Gastroesophageal sphincter (tissue), 4 donors: ENCODE measurements at places on chromosomes 1 and 21.

DNA sequence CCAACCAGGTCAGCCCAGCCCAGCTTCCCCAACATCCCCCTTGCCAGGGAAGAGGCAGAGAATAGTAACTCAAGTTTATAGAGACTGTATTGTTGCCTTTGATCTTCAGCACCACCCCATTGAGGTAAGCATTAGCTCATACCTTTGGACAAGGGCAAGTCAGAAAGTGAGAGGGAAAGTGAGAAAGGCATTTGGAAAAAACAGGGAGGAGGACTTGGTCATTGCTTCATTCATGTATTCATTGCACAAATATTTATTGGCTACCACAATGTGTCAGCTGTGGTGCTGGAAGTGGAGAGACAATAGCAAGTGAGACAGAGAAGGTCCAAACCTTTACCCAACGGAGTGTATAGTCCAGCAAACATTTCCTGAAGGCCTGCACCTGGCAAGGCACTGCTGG is 561.2 kb downstream of the KIF26B start:
- no peak for ATAC-seq

DNA sequence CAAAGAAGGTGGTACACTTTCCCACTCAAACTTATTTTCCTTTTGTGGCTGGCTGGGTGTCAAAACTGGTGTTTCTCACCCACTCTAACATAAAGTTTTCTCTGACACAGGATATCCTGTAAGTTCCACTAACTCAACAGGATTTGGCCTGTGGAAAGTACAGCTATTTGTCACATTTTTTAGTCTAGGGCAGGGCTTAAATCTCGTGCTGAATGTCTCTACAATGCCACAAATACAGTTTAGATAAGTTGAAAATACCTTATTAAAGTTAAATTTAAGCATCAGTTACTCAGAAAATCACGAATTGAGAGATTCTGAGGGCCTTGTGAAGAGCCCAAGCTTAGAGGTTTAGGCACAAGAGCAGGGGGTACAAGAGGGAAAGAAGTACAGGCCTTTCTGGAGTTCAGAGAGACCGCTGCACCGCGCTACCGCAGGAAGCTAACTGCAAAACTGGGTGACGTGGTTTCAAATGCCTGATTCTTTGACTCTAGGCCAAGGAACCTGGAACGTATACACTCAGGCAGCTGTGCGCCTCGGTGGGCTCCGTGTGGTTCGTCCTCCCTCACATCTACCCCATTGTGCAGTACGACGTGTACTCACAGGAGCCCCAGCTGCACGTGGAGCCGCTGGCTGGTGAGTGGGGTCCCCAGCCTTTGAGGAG is 23.4 kb upstream of the PWP2 start:
- no peak for ATAC-seq

- ATAC-seq = no peak
These were observed 85.7 kb upstream of the SLC45A1 start for GRCh38 chr1:8232036-8232757.

DNA sequence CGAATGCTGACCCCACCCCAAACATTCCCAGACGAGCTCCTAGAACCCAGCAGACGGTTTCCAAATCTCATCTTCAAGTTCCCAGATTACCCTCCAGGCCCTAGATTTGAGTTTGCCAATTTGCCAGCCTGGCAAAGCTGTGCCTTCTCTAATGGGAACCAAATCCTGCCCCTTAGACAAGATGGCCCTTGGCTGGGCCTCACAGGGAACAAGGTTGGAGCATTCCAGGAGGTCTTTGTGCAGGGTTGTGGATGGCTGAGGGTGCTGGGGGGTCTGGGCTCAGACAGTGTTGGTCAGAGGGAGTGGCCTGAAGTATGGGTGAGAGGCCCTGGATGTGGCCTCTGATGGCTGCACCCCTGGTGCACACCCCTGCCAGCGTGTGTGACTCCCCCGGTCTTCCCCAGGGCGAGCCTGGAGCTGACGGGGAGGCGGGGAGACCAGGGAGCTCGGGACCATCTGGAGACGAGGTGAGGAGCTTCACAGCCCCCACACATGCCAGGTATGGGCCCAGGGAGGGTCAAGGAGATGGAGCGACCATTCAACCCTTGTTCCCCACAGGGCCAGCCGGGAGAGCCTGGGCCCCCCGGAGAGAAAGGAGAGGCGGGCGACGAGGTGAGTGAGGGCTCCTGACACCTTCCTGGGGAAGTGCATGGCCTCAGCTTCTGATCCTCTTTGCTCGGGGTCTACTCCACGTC is 10.2 kb downstream of the COL6A1 start:
- ATAC-seq = no peak

DNA sequence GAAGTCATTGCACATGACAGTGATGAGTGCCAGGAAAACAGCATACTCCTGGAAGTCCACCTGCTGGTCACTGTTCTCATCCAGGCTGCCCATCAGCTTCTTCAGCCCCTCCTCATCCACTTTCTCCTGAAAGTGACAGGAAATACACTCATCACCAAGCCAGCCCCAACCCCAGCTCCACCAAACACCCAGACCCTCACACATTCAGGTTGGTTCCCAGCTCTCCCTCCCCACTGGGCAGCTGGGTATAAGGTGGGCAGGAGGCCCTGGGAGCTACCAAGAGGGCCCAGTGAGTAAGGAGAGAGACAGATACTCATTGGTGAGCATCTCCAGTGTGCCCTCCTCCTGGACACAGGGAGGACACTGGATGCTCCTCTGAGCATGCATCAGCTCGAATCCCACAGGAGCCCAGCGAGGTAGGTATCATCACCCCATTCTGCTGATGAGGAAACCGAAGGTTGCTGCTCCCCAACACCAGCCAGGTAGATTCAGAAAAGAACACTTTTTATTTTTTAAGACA is 4.1 kb downstream of the S100A2 start:
- no peak for ATAC-seq

GRCh38 chr1:169941982-169942830 is 48.5 kb upstream of the SCYL3 start:
- ATAC-seq = no peak
